ENCODE measurements at places on chromosomes 5 and 9.
A peak's percentile ranks its signal among the peaks of the same experiment; 100 is the strongest.

- DNase-seq, result no peak
Measured at GRCh38 chr9:121268598-121268850, 562 bp downstream of the GSN start.

DNA sequence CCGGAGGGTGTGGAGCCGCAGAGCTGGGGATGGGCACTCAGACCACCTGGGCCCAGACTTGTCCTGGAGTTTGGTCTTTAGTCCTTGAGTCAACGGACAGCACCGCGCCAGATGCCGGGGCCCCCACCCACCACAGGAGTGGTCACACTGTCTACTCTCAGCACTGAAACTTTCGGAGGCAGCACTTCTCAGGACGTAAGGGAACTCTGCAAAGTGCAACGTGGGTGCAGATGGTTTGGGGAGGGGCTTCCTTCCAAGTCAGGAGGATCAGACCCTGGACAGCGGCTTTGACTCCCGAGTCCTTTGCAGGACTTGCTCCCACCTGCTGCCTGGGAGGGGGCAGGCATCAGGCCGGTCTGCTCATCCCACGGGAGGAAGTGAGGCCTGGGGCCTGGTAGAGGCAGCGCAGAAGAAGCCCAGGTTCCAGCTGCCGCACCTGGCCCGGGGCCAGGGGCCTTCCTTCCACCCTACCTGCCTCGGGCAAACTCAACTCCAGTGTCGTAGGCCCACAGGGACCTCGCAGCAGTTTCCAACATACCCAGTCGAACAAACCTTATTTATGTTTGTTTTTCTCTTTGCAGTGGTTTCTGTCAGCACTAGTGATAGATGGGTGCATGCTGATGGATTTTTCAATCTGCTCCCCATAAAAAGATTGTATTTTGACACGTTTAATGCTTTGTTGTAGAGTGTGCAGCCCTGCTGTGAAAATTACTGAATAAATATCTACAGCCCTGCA, 149.8 kb upstream of the PPP1R26 start:
- DNase-seq, result peak; percentile 44

DNA sequence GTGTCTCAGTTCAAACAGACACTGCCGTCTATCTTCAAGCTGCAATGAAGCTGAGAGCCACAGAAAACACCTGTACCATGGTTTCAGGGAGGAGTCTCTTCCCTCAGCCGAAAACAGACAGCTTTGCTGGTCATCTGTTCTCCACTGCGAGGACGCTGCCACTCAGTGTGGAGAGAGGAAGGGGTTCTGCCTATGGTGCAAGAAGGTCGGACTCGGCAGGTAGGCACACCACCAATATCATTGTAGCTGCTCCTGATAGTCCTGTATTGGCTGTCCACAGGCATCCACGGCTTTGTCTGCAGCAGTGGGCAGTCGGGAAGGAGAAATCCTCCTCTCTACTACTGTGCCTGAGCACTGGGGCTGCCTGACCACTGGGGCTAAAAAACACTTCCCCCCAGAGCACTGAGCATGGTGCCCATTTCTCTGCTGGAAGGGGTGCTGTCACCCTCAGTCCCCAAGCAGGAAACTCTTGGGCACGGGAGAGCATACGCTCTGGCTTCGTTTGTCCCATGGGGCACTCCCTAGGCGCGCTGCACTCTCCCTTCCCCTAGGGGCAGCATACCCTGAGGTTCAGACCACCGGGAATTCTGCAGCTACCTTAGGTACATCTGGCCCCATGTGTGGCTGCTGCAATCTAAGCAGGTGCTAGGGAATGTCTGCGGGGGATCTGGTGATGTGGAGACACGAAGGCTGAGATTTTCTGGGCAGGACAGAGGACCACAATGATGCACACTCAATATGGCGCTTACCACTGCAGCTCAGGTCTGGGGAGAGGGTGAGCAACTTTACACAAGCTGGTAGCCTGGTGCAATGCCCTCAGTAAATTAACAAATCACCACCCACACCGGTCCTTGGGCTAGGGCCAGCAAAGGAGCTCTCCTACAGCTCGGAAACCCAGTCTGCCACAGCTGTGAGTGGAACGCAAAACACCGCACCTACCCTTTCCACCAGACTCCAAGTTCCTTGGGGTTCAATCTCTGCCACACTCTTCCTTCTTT, 880.9 kb upstream of the SEMA6A start:
- peak; percentile 58 for DNase-seq

DNA sequence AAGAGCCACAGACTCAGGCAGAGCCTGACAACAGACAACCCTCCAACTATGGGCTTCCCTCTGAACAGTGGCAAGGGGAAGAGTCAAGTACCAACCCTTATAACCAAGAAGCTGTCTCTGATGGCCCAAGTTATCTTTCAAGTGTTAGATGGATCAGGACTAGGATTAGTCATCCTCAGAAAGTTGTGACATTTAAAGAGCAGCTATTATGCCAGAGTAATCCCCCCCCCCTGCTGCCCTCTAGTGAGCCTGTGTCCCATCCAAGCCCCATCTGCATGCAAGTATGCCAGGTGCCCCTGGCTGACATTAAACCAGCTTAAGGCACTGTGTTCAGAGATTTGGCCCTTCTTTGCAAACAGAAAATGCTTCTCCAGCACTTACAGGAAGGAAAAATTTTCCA, 16.8 kb upstream of the SPATA31D1 start:
- DNase-seq, result no peak

GRCh38 chr9:94639061-94639998, at the start of gene FBP1:
Gene FBP1, minus strand, starts transcription at chr9:94639518. Its CDS starts 208 bp downstream, at chr9:94639310.
- peak; percentile 94 for DNase-seq

GRCh38 chr5:19806756-19807155, 181.2 kb downstream of the CDH18 start:
- no peak for DNase-seq

DNA sequence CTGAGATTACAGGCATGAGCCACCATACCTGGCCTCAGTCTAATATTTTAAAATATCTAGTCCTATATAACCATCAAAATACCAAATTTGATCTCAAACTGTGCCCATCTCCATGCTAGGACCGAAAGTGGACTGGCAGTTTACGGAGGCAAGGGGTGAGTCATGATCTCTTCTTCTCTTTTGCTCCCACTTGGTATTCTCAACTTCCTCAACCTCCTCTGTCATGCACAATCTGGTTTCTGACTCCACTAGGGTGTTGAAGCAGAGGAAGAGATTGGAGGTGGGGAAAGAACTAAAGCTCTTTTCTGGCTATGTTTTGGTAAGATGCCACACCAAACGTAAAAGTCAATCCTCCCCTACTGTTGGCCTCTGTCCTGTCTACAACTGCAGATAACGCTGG, 55.9 kb upstream of the CEMIP2 start:
- DNase-seq, result no peak

- no peak for DNase-seq
Measured at GRCh38 chr9:69097923-69098593, 62.5 kb downstream of the FXN start.

GRCh38 chr5:76677849-76678472, 38.0 kb upstream of the F2R start:
- DNase-seq, result no peak

DNA sequence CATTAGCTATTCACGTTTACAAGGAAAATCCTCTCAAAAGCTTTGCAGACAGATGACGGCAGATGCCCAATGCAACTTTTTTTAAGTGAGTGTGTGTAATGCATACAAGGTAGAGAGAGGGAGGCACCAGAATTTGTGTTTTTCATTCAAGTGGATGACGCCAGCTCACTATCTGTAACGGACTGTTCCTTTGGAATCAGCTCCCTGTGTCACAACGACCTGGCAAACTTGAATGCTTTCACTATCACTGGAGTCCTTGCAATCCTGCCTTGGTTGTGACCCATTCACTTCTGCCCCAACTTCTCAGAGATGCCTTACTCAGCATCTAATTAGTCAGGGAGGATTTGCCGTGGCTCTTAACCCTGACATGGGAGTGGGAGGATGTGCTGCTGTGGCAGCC, 148.5 kb downstream of the BNC2 start:
- no peak for DNase-seq

- DNase-seq, result no peak
Measured at GRCh38 chr5:133370036-133370831, 242.1 kb downstream of the FSTL4 start.

GRCh38 chr5:59169081-59169767, 586.3 kb downstream of the RAB3C start:
- no peak for DNase-seq

- no peak for DNase-seq
Measured at GRCh38 chr9:90421786-90422185, 220.8 kb downstream of the DIRAS2 start.

GRCh38 chr5:17343675-17344074, 126.2 kb downstream of the BASP1 start:
- DNase-seq, result no peak

GRCh38 chr9:97964901-97965300, 18.2 kb upstream of the ANP32B start:
- no peak for DNase-seq

- DNase-seq, result peak; percentile 70
Measured at GRCh38 chr5:112419164-112419985, at the start of gene EPB41L4A. Gene EPB41L4A, minus strand, starts transcription at chr5:112419277. Its CDS starts 238 bp downstream, at chr5:112419039.

DNA sequence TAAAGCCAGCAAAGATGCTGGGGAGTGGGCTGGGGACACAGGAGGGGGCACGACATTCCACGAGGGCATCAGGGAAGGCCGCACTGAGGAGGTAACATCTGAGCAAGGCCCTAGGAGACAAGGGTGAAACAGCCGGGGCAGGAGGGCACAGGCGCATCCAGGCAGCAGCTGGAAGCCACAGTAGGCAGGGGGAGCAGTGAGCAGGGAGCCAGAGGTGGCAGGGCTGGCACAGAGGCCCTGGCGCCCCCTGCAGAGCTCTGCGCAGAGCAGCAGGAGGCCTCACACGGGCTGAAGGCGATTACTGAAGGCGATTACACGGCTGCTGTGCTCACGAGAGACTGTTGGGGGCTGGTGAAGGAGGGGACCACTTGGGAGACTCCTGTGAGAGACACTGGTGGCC, 15.4 kb downstream of the LMAN2 start:
- DNase-seq, result no peak

DNA sequence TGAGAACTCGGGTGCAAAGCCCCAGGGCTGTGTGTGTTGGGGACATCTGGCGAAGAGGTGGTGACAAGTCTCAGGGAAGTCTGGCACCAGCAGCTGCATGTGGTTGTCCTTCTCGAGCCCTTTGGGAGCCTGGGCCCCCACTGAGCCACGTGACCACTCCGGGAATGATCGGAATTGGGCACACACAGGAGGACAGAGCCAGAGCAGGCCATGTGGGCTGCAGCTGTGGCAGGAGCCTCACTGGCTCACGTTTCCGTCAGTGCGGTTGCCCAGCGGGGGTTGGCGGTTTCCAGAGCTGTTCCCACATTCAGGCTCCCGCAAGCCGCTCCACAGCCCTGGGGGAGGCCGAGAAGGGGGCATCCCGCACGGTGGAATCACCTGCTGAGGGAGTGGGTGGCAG, 6.8 kb upstream of the CEL start:
- no peak for DNase-seq

DNA sequence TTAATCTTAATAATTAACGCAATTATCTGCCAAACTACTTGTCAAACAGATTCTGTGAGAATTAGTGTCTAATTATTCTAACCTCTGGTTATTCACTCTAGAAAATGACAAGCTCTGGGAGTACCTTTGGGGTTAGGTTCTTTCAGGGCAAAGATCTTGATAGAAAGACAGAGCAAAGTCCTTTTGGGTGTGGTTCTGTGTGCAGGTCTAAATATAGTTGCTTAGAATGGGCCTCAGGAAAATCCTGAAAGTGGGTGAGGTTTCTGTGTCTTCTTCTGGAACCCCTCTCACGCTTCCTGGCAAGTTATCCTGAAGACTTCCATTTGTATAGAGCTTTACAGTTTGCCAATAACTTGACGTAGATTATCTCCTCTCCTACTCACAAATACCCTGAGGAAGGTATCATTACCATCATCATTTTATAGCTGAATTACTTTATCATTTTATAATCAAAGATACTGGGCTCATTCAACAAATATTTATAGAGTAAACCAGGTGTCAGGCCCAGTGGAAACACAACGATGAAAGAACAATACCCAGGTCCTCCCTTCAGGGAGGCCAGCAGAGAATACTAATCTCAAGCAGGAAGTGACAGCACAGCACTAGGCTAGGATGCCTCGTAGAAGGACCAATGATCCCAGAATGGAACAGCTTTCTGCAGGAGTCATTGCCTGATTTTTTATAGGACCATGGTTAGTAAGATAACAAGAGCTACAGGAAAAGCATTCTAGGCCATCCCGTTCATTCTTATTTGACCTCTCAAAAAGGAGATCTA, 27.6 kb upstream of the LHFPL2 start:
- no peak for DNase-seq

- peak; percentile 60 for DNase-seq
Measured at GRCh38 chr9:131334629-131335367, 45.3 kb downstream of the PLPP7 start.

GRCh38 chr5:41636605-41637004, 126.2 kb upstream of the PLCXD3 start:
- no peak for DNase-seq

DNA sequence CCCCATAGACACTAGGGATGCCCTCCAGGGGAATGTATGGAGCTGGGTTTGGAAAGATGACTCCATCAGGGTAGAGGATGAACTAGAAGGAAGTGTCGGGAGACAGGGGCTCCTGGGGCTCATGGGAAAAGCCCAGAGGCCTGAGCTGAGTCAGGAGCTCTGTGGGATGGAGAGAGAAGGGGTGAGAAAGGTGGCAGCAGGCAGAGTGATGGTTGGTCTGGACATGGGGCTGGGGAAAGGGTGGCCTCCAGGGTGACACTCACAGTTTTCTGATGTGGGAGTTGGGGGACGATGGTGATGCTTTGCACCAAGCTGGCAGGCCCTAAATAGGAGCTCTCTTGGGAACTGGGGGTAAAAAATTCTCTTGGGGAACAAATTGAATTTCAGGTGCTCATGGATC, 213.5 kb upstream of the MVB12B start:
- peak; percentile 35 for DNase-seq

GRCh38 chr5:89972901-89973300, 436.7 kb downstream of the CETN3 start:
- no peak for DNase-seq

GRCh38 chr9:17578911-17579793, at the start of gene SH3GL2:
Gene SH3GL2, plus strand, starts transcription at chr9:17579066.
- DNase-seq, result peak; percentile 84

DNA sequence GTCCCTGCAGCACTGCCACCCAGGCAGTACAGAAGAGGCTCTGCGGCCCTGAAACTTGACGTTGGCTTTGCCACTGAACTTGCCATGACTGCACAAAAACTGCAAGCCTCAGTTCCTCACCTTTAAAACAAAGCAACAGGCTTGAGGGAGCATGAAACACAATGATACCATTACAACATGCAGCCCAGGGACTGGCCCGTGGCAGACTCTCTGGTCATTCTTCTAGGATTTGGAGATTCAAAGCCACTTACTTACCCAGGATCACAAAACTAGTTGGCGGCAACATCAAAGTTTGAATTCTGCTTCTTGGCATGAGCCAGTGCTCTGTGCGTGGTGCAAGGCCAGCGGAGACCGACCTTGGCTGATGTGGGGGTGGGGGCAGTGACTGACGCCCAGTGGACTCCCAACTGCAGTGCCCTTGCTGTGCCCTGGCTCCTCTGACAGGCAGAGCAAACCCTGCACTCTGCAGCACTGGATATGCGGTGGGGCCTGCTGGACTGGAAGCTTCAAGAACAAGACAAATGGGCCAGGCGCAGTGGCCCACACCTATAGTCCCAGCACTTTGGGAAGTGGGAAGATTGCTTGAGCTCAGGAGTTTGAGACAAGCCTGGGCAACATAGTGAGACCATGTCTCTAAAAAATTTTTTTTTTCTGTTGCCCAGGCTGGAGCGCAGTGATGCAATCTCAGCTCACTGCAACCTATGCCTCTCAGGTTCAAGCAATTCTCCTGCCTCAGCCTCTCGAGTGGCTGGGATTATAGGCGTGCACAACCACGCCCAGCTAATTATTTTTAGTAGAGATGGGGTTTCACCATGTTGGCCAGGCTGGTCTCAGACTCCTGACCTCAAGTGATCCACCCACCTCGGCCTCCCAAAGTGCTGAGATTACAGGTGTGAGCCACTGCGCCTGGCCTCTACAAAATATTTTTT, 18.9 kb downstream of the SQSTM1 start:
- no peak for DNase-seq

All from upper lobe of right lung (tissue), 1 donor.